GM23338 (cell line): ENCODE measurements at places on chromosomes 13 and 19.

- peak; percentile 42 for DNase-seq
- H3K4me3 ChIP-seq, result no peak overlapping the region; the same call in 1 of the 2 replicates
- H3K4me1 ChIP-seq, result peaks cover 16% of the 10 kb centered on the region
- H3K27ac ChIP-seq, result peak overlapping the region; percentile 85; the same call in 1 of the 2 replicates
- no peaks in the 10 kb centered on the region for H3K27me3 ChIP-seq
Observed at GRCh38 chr19:43332058-43332922, 21.2 kb upstream of the CD177 start.

DNA sequence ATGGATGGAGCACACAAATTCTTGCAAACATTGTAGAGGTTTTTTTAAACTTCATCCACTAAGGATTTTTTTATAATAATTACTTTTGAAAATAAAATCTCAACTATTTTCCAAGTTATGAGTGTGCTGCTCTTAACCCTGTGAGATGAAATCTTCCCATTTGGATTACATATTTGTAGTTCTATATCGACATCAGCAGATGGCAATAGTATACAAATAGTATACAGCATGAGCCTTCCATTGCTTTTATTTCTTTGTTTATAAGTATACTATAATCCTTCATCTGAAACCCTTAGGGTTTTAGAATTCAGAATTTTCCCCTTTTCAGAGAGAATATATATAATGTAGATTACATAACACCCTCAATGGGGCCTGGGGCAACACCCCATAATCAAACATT, 70.5 kb downstream of the GJA3 start:
- no peak for DNase-seq
- H3K36me3 ChIP-seq, result peaks cover 11% of the 10 kb centered on the region
- no peaks in the 10 kb centered on the region for H3K27me3 ChIP-seq
- no peak overlapping the region for H3K4me3 ChIP-seq
- H3K4me1 ChIP-seq, result no peaks in the 10 kb centered on the region

- H3K4me1 ChIP-seq, result no peaks in the 10 kb centered on the region
- H3K27me3 ChIP-seq, result no peaks in the 10 kb centered on the region
- H3K36me3 ChIP-seq, result no peaks in the 10 kb centered on the region
- no peak overlapping the region for H3K4me3 ChIP-seq
- no peak for DNase-seq
Observed at GRCh38 chr13:74246487-74246886, 112.3 kb upstream of the KLF12 start.

GRCh38 chr19:57437931-57438330, 2.8 kb downstream of the ZNF749 start:
- peaks cover 12% of the 10 kb centered on the region for H3K4me1 ChIP-seq
- H3K4me3 ChIP-seq, result no peak overlapping the region
- H3K27ac ChIP-seq, result no peak overlapping the region
- H3K27me3 ChIP-seq, result no peaks in the 10 kb centered on the region
- H3K36me3 ChIP-seq, result peaks cover 1% of the 10 kb centered on the region; the same call in 1 of the 2 replicates
- no peak for DNase-seq
